ENCODE measurements at places on chromosomes 5 and 9. TPM values are rescaled to one million over a fixed set of nuclear protein-coding genes. Genes with fewer than 3 reads are reported as not detected.

GRCh38 chr9:33221568-33221884, 18.4 kb upstream of the SPINK4 start:
- DNase-seq: no peak
- H3K4me3 ChIP-seq: no peak overlapping the region
- no peaks in the 10 kb centered on the region for H3K36me3 ChIP-seq
- peaks cover 18% of the 10 kb centered on the region for H3K4me1 ChIP-seq
- H3K27me3 ChIP-seq: no peaks in the 10 kb centered on the region

DNA sequence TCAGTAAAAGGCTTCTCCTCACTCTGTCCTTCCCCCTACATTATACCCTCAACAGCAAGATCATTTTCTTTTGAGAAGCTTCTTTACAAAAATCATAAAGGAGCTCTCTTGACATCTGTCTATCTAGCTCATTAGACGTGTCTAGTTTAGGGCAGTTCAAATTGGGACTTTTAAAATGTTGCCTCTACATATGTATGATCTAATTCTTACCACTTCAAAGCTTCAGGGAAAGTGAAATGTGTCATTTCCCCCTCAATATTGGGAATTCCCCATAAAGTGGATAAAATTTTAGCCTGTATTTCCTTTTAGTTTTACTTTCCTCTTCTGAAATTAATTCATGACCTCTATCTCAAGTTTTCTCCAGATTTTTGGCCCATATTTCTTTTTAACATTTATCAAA, 323.7 kb downstream of the ARRDC3 start:
- peaks cover 34% of the 10 kb centered on the region for H3K4me1 ChIP-seq
- H3K27me3 ChIP-seq: peaks cover 72% of the 10 kb centered on the region
- no peak overlapping the region for H3K27ac ChIP-seq
- no peak for DNase-seq
- no peaks in the 10 kb centered on the region for H3K36me3 ChIP-seq

DNA sequence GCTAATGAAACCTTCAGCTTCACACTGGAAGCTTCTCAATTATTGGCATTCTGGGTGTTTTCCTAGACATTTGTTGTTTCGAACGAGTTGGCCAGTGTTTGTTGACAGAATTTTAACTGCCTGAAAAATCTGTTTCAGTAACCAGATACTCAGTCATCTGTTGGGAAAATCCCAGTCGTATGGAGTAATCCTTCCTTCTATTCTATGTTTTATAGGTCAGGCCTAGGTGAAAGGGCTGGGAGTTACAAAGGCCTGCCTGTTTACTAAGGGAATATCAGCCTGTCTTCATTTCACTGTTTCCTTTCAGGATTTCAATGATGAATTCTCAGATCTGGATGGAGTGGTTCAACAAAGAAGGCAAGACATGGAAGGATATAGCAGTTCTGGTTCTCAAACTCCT, 59.9 kb downstream of the GRAMD2B start:
- no peaks in the 10 kb centered on the region for H3K4me1 ChIP-seq
- H3K27me3 ChIP-seq: no peaks in the 10 kb centered on the region
- DNase-seq: no peak
- H3K27ac ChIP-seq: no peak overlapping the region
- H3K4me3 ChIP-seq: no peak overlapping the region

GRCh38 chr5:56729488-56729887, 85.9 kb upstream of the MAP3K1 start:
- peaks cover 4% of the 10 kb centered on the region for H3K36me3 ChIP-seq
- H3K4me1 ChIP-seq: peaks cover 11% of the 10 kb centered on the region
- DNase-seq: no peak
- no peak overlapping the region for H3K4me3 ChIP-seq
- H3K27me3 ChIP-seq: no peaks in the 10 kb centered on the region

- DNase-seq: no peak
- H3K27ac ChIP-seq: no peak overlapping the region
- H3K36me3 ChIP-seq: no peaks in the 10 kb centered on the region
- no peak overlapping the region for H3K4me3 ChIP-seq
- no peaks in the 10 kb centered on the region for H3K27me3 ChIP-seq
These were observed 147.6 kb downstream of the KIAA0825 start for GRCh38 chr5:94470802-94471201.

- H3K36me3 ChIP-seq: no peaks in the 10 kb centered on the region
- H3K27me3 ChIP-seq: peaks cover 67% of the 10 kb centered on the region
- H3K27ac ChIP-seq: no peak overlapping the region
- peak overlapping the region; percentile 36 for H3K4me3 ChIP-seq
- DNase-seq: no peak
- peaks cover 8% of the 10 kb centered on the region for H3K4me1 ChIP-seq
These were observed 395 bp downstream of the DRD1 start for GRCh38 chr5:175443514-175444059.

DNA sequence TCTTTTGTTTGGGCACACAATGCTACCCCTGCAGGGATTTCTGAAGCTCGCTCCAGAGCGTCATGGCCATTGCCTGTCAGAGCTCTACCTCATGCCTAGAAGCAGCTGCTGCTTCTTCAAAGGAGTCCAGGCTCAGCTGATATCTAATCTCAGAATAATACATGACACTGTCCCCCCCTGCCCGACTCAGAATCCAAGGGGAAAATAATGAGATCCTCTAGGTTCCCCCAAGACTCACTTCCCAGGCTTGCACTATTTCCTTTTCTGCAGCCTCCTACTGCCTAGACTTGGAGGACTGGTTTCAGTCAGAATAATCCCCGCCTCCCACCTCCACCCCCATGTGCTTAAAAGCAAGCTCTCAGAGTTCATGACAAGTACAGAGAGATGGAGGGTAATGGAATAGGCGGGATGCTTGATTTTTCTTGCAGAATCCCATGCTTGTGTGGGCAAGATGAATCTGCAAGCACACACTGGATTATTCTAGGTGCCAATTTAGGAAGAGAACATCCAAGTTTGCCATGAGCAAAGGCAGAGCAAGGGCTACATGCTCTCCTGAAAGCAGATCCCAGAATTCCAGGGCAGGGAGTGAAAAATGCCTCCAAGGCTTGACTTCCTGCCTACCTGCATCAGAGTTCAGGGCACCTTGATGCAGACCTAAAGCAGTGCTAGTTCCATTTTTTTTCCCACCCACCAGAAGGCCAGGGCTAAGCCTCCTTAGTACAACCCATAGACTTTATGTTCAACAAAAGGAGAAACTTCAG, 97.4 kb upstream of the IFNK start:
- no peaks in the 10 kb centered on the region for H3K27me3 ChIP-seq
- no peak overlapping the region for H3K27ac ChIP-seq
- H3K4me1 ChIP-seq: peaks cover 10% of the 10 kb centered on the region
- DNase-seq: no peak
- H3K36me3 ChIP-seq: no peaks in the 10 kb centered on the region

DNA sequence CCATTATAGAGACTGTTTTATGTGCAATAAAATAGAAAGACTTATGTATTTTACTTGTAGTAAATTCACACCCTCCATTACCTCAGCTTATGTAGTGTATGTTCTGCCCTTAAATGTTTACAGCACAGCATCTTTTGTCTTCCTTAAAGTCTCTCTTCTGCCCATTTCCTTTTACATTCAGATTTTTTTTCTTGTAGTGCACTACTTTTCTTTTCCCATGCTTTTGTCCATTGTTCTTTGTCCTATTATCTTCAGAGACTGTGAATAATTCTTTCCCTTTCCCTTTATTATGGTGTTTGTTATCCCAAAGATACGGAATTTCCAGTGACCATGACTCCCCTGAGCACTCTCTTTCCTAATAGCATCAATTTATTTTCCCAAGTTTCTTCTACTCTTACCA, 66.1 kb upstream of the TYRP1 start:
- H3K27ac ChIP-seq: no peak overlapping the region
- H3K4me1 ChIP-seq: no peaks in the 10 kb centered on the region
- no peak overlapping the region for H3K4me3 ChIP-seq
- no peak for DNase-seq
- H3K36me3 ChIP-seq: no peaks in the 10 kb centered on the region
- H3K27me3 ChIP-seq: no peaks in the 10 kb centered on the region

- peaks cover 40% of the 10 kb centered on the region for H3K27me3 ChIP-seq
- no peaks in the 10 kb centered on the region for H3K36me3 ChIP-seq
- no peak overlapping the region for H3K4me3 ChIP-seq
- no peak for DNase-seq
- H3K27ac ChIP-seq: no peak overlapping the region
These were observed 47.7 kb upstream of the FUBP3 start for GRCh38 chr9:130531670-130532069.

DNA sequence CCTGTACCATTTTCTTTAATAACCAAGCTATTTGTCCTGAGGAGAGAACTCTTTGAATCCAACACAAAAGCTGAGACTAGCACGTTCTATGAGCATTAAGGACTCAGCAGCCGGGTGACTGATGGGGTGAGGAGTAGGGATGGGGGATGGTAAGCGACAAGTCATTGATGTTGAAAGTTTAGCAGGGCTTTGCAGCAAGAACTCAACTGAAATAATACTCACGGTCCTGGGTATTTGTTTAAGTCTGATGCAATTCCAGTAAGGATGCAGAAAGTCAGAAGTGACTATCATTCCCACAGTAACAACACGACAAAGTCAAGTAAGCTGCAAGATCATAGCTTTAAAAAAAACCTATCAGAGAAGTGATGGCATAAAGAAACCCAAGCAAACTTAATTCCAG, 131.1 kb downstream of the ACTL7B start:
- no peaks in the 10 kb centered on the region for H3K27me3 ChIP-seq
- no peak overlapping the region for H3K27ac ChIP-seq
- no peak overlapping the region for H3K4me3 ChIP-seq
- DNase-seq: no peak

DNA sequence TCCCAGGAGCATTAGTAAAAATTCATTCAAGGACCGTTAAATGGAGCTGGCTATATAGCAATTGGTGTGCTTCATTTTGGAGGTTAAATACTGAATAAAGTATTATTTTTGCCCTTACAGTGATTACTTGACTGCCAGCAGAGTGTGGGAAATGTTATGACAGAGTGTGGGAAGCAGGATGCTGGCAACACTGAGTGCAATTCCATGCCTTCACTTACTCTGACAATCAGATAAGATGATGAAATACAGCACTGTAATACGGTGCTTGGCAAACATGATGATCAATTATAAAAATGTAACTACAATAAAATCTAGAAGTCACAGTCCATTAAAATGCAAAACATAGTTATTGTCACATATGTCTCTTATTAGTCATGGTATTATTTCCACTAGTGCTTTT, 651.3 kb downstream of the PTPRD start:
- H3K4me1 ChIP-seq: no peaks in the 10 kb centered on the region
- no peaks in the 10 kb centered on the region for H3K27me3 ChIP-seq
- DNase-seq: no peak
- H3K27ac ChIP-seq: no peak overlapping the region
- no peak overlapping the region for H3K4me3 ChIP-seq
- peaks cover 2% of the 10 kb centered on the region for H3K36me3 ChIP-seq

GRCh38 chr9:1550636-1551035, 464.5 kb upstream of the SMARCA2 start:
- DNase-seq: no peak
- no peak overlapping the region for H3K27ac ChIP-seq

- DNase-seq: no peak
- H3K36me3 ChIP-seq: no peaks in the 10 kb centered on the region
- H3K27ac ChIP-seq: no peak overlapping the region
- H3K4me1 ChIP-seq: peaks cover 53% of the 10 kb centered on the region
- peak overlapping the region; percentile 0 for H3K4me3 ChIP-seq
- no peaks in the 10 kb centered on the region for H3K27me3 ChIP-seq
These were observed 11.9 kb downstream of the EHMT1 start for GRCh38 chr9:137630679-137631078.

GRCh38 chr9:107067739-107068416, 204.9 kb downstream of the ZNF462 start:
- no peak overlapping the region for H3K27ac ChIP-seq
- no peak overlapping the region for H3K4me3 ChIP-seq
- no peaks in the 10 kb centered on the region for H3K27me3 ChIP-seq
- H3K36me3 ChIP-seq: no peaks in the 10 kb centered on the region
- H3K4me1 ChIP-seq: no peaks in the 10 kb centered on the region

- no peaks in the 10 kb centered on the region for H3K4me1 ChIP-seq
- H3K4me3 ChIP-seq: no peak overlapping the region
- DNase-seq: no peak
- H3K36me3 ChIP-seq: no peaks in the 10 kb centered on the region
- H3K27me3 ChIP-seq: peaks cover 15% of the 10 kb centered on the region
These were observed 15.0 kb upstream of the NEURL1B start for GRCh38 chr5:172626031-172626581.

DNA sequence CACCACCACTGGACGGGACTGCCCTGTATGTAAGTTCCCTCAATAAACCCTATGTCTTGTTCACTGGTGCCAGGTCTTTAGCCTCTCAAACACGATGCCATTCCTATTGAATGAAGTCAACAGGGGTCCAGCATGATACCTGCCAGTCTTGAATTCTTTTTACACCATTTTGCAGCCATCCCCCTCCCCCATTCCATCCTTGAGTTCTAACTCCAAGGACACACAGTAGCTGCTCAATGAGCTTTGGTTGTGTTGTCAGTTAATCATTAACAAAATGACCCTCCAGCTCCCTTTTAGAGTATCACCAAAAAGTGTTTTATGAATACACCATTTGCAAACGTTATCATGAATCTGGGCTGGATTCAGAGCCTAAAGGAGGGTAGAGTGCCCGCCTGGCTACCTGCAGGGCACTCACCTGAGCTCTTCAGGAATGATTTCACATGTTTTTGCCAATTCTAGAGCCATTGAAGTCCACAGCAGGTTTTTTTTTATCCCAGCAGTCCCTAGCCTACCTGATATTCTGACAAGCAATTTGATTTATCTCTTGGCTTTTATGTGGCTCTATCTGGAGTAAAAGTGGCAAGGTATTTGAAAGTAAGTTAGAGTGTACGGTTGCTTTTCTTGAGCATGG, 271.8 kb downstream of the SMARCA2 start:
- no peaks in the 10 kb centered on the region for H3K4me1 ChIP-seq
- no peak for DNase-seq
- no peak overlapping the region for H3K4me3 ChIP-seq
- no peak overlapping the region for H3K27ac ChIP-seq
- peaks cover 11% of the 10 kb centered on the region for H3K27me3 ChIP-seq
- H3K36me3 ChIP-seq: no peaks in the 10 kb centered on the region

Gene CCNI2
- 4.6 TPM for total RNA-seq

Gene AGXT2
- total RNA-seq: not detected

Gene FCN2
- not detected for total RNA-seq

Gene PCDHGB1
- total RNA-seq: 0.19 TPM

Gene IFNA13
- total RNA-seq: not detected

Gene CDH18
- total RNA-seq: not detected

Gene IRX1
- not detected for total RNA-seq

Gene BHMT2
- not detected for total RNA-seq

Gene MARVELD2
- total RNA-seq: 0.76 TPM

Gene RANBP3L
- total RNA-seq: 0.35 TPM

Gene SLC12A7
- total RNA-seq: 29.0 TPM

Gene GPR150
- 1.7 TPM for total RNA-seq

Gene OGN
- not detected for total RNA-seq

Data from activated T-cell treated with anti-CD3 and anti-CD28 coated beads, Interleukin-2, amount 50 U/mL, for 72 hours (primary cell).